ENCODE measurements at places on chromosomes 6 and 20. TPM values are rescaled to one million over a fixed set of nuclear protein-coding genes. Genes with fewer than 3 reads are reported as not detected.

DNA sequence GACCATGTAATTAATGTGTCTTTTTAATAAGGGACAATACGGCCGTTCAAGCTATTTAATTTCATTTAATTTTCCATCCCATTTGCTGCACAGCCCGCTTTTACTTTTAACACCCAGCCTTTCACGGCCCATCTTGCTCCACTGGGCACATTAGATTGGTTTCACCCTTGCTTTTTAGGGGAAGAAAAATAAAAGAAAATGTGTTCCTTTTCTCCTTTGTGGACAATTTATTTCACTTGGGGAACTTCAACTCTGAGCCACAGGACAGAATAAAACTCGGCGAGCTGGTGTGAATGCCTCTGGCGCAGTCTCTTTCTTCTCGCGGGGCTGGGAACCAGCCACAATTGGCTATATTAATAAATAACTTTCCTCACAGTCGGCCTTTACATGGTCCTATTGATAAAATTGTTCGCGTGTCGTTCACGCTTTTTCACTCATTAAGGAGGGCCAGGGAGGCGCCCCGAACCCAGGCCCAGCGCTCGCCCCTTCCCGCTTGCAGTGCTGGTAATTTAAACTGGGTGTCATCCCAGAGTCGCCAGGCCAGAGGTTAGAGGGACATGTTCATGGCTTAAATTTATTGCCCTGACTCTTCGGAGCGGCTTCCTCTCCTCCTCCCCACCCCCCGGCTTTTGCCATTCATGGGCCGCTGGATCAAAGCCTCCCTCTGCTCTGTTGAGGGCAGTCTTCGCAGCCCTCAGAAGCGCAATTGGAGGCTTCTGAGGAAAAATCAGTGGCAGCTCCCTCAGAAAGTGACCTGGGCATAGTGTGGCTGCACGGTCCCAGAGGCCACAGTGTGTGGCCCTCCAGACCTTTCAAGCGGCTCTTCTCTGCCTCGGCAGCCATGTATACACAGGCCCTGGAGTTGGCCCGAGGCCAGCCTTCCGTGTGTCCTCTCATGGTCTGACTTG is 2.2 kb upstream of the PRDM13 start:
- no peak for DNase-seq

- no peak for DNase-seq
Observed at GRCh38 chr6:70886661-70887060, 70.2 kb downstream of the B3GAT2 start.

GRCh38 chr6:133426038-133426437 is 184.9 kb downstream of the EYA4 start:
- DNase-seq: no peak

DNA sequence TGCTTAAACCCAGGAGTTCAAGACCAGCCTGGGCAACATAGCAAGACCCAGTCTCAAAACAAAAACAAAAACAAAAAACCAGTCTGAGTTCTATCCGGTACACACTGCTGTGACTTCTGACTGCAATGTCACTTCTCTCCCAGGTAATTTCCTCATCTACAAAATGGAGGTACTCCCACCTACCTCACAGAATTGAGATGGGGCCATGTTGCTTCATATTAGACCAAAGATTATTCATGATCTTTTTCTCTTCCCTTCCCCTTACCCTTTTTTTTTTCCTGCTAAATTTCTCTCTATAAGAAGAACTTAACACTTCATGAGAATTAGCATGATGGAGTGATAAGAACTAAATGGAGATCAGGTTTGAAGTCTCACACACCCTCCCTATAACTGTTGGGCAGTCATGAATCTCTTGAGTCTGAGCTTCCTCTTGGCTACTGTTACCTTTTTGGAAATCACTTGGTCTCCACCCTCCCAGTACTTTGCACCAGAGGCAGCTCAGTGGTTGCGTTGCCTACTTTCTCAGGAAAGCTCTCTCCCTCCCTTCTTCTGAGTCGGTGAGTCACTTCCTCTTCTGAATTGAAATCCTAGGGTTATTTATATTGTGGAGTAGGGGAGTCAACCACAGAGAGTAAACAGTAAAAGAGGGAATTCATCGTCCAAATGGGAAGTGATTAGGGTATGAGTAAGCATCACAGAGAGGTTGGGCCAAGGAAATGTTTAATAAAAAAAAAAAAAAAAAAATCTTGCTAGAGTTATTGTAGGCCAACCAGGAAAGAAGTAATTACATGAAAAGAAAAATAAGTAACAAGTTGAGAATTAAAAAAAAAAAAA is 59.9 kb upstream of the MAP7 start:
- DNase-seq: peak; percentile 49

DNA sequence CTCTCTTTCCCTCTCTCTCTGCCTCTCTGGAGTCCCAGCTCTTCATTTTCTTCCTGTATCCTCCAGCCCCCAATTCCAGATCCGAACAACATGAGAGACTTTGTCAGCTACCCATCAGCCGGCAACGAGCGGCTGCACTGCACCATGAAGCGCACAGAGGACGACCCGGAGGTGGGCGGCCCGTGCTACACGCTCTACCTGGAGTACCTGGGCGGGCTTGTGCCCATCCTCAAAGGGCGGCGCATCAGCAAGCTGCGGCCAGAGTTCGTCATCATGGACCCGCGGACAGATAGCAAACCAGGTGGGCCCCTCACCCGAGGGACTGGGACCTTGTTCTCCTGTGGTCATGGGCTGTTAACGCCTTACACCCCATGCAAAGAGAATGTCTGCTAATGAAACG is 78.9 kb upstream of the TMEM181 start:
- DNase-seq: no peak

Gene BTNL2
- not detected for total RNA-seq

DNA sequence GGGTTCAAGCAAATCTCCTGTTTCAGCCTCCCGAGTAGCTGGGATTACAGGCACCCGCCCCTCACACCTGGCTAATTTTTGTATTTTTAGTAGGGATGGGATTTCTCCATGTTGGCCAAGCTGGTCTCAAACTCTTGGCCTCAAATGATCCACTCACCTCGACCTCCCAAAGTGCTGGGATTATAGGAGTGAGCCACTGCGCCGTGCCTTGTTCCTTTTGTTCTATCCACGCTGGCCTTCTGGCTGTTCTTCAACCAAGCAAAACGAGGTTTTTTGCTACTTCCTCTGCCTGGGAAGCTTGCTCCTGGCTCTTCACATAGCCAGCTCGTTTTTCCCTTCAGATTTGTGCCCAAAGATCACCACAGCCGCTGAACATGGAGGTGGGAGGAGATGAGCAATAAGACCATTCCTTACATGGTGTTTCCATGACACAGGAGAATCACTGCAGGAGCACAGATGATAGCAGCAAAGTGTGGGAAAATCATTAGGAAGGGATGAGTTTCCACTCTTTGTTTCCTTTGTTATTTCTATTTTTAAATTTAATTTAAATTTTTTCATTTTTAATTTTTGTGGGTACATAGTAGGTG is 201.0 kb upstream of the ZNF217 start:
- DNase-seq: no peak

DNA sequence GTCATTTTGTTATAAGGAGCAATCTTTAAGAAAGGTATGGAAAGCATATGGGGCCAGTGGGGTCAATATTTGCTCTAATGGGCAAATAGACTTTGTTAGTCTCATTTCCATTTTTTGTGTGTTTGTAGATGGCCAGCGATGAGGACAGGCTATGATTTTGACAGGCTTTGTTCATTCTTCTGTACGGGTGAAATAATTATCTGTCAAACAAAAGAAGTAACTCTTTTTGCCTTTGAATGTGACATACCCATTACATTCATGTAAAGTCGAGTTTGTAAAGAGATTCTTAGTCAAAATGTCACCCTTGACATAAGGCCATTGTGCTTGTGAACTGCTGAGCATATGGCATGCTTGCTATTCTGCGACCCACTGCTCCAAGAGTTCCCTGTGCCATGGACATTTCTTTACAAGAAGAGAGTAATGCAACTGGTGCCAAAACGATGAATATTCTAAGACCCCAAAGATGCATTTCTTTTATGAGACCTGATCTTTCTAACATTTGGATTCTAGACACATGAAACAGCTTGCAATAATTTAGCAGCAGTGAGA is 38.2 kb upstream of the JAG1 start:
- DNase-seq: no peak

Gene GTSF1L
- not detected for total RNA-seq

Gene TSHZ2
- under 0.01 TPM for total RNA-seq

DNA sequence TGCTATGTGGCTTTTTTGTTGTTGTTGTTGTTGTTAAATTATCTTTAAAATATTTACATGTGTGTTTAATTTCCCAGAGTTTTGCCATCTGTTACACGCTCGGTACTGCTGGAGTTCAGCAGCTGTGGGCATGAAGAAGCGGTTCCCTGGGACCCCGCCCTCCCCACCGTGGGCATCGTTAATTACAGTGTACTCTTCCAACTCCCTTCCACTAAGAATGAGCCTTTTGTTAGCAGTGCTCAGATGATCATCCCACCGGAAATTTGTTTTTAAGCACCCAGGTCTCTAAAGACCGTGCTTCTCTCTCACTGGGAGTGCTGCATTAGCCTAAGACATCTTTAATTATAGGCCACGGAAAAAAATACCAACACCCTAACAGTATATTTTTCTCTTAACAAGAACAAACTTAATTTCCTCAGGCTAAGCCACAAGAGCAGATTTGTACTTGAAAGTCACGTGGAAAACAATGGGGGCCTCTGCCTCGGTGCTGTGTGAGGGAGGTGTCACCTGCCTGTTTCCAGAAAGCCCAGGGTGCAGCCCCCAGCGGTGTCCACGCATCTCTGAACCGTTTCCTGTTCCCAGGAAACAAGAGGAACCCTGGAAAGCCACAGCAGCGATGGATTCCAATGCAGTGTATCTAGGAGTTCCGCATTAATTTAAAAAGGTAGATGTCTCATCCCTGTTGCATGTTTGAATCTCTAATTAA is 113.3 kb upstream of the FRMD1 start:
- no peak for DNase-seq

DNA sequence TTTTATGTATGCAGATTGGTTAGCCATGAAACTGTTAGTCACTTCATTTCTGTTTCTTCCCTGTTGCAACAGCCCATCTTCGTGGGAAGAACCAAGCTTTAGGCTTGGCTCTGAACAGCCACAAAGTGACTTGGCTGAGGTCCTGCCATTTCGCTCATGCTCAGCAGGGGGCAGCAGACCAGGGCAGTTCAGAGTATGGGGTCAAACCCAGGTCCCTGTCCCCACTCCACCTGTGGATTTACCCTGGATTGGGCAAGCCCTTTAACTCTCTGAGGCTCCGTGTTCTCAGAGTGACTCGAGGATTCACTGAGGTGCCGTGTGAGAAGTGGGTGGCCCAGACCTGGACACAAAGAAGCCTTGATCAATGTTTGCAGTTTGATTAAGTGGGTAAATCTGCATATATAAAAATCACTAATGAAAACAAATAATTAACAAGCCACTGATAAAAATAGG is 19.8 kb upstream of the MAP1LC3A start:
- DNase-seq: peak; percentile 58

DNA sequence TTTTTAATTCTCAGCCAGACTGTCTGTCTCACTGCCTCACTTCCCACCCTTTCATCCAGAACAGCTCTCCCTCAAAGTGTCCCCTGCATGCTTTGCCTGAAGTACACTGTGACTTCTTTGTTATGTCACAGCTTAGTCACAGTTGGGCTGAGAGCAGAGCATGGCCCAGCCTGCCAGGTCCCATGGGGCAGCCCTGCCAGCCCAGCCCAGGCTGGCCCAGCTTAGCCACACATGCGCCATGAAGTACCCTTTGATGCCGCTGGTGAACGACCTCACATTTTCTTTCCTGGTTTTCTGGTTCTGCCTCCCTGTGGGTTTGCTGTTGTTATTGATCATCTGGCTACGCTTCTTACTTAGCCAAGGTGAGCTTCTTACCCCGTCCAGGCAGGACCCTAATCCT is at the start of gene ADIG:
ADIG (plus strand) TSS at position 185 of the 400 bp plus-strand sequence; CDS start at position 239, 54 bp downstream.
- DNase-seq: no peak

DNA sequence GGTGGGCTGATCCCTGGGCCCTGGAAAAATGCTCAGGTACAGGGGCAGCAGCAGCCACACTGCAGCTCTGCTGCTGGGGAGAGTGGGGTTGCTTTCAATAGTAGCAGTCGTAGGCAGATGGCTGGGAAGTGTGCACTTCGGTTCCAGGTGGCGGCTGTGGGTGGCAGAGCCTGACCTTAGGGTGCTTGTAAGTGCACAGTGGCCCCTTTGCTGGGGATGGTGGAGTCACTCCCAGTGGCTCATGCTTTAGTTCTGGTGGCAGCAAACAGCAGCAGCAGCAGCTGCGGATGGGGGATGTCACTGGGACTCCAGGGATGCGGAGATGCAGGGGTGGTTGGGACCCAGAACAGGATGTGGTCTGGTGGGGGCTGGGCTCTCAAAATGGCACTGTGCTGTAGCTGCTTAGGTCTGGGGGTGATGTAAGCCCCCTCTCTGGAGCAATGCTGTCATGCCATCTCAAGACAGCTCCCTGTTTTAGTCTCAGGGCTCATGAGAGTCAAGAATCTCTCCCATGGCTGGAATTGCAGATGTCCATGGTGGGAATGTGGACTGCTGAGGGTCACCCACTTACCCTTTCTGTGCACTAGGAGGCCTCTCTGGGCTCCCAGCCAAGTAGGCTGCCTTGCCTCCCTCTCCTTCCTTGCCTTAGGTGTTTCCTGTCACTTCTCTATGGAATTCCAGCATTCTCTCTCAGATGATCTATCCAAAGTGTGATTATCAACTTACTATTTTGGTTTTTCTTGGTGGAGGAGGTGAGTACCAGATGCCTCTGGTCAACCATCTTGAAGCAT is 146.7 kb upstream of the SLC22A23 start:
- DNase-seq: no peak

Gene PTPRK
- total RNA-seq: 0.81 TPM

GRCh38 chr6:111430605-111431376 is 52.2 kb downstream of the REV3L start:
- no peak for DNase-seq

GRCh38 chr6:143401068-143401446 is 49.4 kb downstream of the ADAT2 start:
- no peak for DNase-seq

Gene FAM83B
- under 0.01 TPM for total RNA-seq

All from hematopoietic multipotent progenitor cell (in vitro differentiated cells).